ENCODE measurements at places on chromosomes 12 and 14. TPM values are rescaled to one million over a fixed set of nuclear protein-coding genes. Genes with fewer than 3 reads are reported as not detected.

GRCh38 chr12:132602572-132603239 lies 7.7 kb downstream of the LRCOL1 start:
- DNase-seq = peak; percentile 65

HOTAIR gene
- total RNA-seq = not detected

GRCh38 chr12:53290661-53291060 lies 4.7 kb upstream of the PFDN5 start:
- DNase-seq = no peak

- no peak for DNase-seq
These were observed 3.5 kb downstream of the ACRBP start for GRCh38 chr12:6643569-6644256.

DNA sequence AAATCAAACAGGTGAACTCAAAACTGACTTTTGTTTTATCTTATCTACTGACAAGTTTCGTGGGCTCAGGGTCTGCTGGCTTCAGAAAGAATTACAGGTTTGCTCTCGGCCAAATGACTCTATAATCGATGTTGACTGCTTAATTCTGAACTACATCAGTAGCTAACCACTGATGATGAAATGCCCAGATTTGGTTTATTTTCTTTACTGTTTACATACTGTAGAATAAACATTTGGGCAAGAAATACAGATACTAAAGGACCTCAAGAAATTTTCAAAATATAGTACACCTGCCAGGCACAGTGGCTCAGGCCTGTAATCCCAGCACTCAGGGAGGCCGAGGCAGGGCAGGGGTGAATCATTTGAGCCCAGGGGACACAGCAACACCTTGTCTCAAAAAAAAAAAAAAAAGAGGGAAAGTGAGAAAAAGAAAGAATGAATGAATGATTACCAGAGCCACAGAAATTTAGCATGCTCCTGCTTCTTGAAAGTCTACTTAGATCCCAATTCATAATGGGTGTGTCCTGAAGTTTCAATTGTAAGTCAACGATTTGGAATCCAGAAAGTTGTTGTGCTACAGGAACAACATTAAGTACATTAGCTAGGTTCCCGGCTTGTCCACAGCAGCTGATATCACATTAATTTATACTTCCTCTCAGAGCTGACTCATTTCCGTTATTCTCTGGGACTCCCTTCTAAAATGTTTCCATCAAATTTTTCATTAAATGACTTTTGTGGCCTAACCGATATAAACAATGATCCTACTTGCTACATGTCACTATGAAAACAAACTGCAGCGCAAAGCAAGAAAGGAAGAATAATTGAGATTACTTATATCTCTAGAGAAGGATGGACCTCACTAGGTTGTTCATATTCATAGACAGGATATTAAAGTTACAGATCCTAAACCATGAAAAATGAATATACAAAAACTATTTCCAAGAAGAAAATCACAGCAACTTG lies 134.3 kb downstream of the MED13L start:
- peak; percentile 97 for DNase-seq

Data from endothelial cell of umbilical vein (primary cell).